ENCODE measurements at places on chromosomes 11 and 22. TPM values are rescaled to one million over a fixed set of nuclear protein-coding genes. Genes with fewer than 3 reads are reported as not detected.
A peak's percentile ranks its signal among the peaks of the same experiment; 100 is the strongest.

DNA sequence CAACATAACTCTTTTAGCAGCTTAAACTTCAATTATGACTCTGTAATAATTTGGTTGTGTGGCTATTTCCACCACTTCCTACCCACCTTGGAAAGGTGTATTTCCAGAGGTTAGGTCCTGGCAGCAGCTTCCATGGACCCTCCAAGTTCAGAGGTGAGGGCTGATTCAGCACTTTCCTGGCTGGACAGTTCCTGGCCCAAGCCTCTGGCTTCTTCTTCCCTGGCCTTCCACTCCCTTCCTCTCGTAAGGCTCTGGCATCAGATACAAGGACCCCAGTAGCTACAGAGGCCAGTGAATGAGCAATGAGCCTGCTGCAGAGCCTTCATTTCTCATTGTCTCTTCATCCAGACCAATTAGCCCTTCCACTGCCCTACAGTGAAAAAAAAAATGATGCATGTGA lies 98.1 kb upstream of the KIRREL3 start:
- DNase-seq = no peak

DNA sequence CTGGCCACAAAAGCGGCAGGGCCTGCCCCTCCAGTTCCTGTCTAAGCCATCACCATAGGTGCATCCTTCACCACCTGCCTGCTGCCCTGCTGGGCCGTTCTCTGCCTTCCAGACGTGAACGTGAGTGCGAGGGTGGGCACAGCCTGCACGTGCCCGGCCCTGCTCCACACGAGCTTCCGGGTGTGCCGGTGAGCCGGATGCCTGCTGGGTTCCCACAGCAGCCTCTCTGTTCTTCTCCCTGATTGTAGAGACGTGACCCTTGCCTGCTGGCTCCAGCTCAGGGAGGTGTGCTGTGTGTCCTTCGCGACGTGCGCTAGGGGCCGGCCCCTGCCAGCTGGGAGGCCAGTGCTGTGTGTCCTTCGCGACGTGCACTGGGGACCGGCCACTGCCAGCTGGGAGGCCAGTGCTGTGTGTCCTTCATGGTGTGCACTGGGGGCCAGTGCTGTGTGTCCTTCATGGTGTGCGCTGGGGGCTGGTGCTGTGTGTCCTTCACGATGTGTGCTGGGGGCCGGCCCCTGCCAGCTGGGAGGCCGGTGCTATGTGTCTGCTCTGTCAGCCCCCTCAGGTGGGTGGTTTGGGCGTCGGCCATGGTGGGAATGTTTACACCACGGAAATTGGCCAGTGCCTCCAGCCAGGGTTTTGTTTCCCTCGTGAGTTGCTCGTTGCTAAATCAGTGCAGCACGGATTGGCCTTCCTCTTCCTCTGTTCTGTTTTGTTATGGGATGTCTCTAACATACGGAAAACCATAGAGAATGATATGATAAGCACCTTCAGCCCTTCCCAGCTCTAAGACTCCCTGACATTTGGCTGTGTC lies 35.4 kb upstream of the BRSK2 start:
- DNase-seq = no peak

GRCh38 chr22:31062566-31063230 lies 18.4 kb upstream of the SMTN start:
- DNase-seq = no peak

GRCh38 chr11:125807909-125808308 lies 20.0 kb downstream of the PATE3 start:
- no peak for DNase-seq

GRCh38 chr11:79189055-79189454 lies 251.8 kb downstream of the TENM4 start:
- DNase-seq = no peak

DNA sequence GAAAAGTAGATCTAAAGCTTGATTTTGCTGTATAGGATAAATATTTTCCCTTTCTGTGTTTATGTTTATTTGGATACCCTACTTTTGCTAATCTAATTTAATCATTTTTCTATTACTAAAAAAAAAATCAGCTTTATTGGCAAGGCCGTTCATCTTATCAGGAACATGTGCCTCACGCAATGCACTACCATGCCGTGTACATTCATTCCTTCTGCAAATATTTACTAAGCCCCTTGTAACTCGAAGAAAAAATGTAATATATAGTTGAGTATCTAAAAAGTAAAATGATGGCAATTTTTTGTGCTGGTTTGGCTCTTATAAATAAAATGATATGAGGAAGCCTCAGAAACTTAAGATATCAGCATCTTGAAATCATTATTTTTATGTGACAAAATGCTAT lies 8.9 kb downstream of the UVRAG start:
- DNase-seq = no peak

DNA sequence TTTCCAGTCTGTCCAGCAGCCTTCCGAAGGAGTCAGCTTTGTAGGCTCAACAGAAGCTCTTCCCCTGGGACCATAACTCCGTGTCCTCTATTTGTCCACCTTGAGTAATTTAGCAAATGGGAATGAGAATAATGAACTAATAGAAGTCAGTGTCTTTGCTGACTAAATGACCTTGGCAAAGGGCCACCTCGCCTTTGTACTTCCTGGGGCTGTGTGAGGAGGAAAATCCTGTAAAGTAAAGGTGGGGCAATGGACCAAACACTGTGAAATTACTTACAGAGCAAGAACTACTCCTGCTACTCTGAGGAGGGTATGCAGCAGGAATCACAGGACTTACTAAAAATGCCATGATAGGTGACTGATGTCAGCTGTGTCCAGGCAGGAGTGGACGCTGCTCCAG lies 36.2 kb upstream of the CSNK2A3 start:
- DNase-seq = peak; percentile 41

- DNase-seq = peak; percentile 74
Observed at GRCh38 chr11:99015634-99016454, 4.9 kb upstream of the CNTN5 start.

- DNase-seq = no peak
Observed at GRCh38 chr11:78929207-78929905, 354.7 kb upstream of the NARS2 start.

DNA sequence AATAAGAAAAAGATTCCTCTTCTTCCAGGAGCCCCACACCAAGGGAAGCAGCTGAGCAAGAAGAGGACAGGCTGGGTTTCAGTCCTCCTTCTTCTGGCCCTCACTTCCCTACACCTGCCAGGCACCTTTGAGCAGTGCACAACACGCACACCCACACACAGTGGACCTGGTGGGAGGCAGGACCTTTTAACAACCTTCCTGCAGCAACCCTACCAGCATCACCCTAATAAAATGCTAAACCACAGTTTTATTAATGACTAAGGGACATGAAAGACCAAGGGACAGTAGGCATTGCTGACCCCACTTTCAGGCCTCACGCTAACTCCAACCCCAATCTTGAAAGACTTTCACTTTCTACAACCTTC lies 12.2 kb downstream of the ARAP1 start:
- no peak for DNase-seq

DNA sequence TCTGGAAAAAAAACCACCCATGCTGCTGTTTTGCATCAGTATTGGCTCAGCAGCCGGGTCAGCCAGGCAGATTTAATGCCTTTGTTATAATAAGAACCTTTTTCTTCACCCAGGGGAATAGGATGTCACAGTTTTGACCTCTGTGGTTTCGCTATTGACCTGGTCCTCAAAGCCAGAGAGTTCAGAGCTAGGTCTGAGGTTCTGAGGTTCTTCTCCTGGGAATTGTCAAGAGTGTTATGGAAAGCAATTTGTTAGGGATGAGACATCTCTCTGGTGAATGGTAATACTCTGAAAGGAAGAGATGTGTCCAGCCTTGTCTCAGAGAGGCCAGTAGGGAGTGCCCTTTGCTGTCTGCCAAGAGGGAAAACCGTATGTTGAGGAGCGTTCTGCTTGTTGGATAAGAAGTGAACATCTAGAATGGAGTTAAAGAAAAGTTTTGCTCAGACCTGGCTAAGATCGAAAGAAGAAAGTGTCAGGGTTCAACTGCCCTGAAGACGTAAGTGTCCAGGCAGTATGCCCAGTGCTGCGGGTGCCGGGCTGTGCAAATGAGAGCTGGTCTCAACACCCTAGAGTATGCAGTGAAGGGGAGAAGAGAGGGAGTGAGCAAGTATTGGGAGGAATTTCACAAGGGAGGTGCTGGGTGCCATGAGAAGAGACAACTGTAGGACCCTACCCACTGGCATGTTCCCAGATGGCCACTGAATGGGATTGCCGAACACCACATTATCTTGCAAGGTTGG lies 150.9 kb upstream of the TTC12 start:
- no peak for DNase-seq

- DNase-seq = no peak
Observed at GRCh38 chr22:17699696-17700340, 61.3 kb downstream of the BCL2L13 start.

DNA sequence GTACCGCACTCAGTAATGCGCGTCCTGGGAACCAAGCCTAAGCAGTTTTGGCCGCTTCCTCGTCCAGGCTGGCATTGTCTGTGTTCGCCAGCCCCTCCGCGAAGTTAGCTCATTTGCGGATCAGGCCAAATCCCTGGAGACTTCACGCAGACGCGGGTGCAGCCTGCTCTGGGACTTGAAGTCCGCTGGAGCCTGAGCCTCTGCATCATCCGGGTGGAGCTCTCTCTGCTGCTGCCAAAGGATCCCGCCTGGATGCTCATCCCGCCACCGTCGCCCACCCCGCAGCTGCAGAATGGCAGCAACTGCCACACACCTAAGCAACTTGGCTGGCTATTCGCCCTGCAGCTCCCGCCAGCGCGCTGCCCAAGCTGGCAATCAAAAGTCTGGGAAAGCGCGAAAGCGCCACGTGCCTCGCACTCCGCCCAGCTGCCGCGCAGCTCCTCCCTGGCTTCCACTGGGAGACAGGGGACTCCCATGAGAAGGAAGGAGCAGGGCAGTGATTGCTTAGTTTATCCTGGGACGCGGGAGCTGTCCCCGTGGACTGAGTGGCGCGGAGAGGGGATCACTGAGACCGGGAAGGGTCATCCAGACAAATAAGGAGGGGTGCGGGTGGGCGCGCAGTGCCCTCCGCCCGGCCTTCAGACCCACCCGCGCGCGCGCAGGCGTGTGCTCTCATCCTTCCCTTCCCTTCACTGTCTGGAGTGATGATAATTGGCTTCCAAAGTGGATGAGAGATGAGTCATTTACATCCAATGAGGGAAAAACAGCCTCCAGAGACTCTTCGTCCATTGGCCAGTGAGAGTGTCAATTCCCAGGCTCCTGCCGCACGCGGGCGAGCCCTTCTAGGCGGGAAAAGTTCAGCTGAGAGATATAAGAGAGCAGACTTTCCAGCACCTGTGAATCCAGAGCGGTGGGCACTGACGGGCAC lies 23.2 kb upstream of the GLYATL1B start:
- peak; percentile 11 for DNase-seq

- peak; percentile 25 for DNase-seq
Observed at GRCh38 chr11:119263352-119263940, 53.5 kb downstream of the MCAM start.

DNA sequence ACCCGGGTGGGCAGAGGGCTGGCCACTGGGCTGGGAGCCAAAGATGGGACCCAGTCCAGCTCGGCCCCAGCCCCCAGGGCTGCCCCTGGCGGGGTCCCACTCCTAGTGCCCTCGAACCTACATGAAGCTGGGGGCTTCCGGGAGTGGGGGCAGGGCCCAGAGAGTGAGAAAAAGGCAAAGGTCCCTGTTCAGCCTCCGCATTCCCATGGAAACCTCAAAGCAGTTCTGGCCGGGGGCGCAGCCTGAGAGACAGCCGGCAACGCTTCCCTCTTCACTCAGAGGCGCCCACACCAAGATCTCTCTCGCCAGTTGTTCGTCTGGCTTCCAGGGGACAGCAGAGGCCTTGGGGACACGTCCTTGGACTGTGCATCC lies 22.4 kb upstream of the ARHGAP8 start:
- peak; percentile 67 for DNase-seq

DNA sequence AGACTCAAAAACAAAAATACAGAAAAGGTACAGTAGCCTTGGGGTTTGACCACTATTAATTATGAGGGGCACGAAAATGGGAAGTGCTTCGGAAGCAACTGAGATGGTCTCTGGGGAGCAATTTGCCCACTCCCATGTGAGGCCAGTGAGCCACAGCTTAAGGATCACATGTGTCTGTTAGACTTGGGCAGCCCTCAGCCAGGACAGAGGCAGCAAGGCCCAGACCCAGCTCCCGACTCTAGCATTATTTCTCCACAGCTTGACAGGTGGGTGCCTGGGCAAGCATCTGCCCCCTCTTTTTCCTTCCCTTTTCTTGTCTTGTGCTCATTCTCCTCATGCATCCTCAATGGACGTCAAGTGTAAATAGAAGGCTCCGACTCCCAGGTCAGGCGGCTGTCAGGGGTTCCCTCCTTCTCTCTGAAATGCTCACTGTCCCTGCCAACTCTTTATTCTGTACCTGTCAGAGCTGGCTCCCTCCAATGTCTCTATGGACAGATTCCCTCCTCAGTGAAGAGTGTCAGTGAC lies 137.0 kb upstream of the RCN1 start:
- DNase-seq = no peak

DNA sequence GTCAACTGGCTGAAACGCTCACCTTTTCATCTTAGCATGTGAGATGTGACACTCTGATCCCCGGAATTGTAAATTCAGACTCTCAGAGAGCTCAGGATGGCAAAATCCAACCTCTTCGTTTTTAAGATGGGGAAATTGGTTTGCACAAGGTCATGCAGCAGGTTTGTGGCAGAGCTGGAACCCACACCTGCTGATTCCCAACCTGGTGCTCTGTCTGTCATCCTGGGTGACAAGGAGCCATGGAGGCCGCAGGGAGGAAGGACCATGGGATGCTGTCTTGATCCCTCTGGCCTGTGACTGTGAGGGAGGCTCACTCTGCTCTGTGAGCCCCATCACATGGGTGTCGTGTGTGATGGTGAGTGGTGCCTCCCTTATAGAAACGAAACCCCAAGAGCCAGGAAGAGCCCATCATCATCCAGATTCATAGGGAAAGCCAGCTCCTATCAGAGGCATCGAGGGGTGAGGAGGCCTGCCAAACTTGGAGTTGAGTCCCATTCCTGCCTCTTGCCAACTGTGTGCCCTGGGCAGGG lies 87.4 kb upstream of the SYT13 start:
- no peak for DNase-seq

DNA sequence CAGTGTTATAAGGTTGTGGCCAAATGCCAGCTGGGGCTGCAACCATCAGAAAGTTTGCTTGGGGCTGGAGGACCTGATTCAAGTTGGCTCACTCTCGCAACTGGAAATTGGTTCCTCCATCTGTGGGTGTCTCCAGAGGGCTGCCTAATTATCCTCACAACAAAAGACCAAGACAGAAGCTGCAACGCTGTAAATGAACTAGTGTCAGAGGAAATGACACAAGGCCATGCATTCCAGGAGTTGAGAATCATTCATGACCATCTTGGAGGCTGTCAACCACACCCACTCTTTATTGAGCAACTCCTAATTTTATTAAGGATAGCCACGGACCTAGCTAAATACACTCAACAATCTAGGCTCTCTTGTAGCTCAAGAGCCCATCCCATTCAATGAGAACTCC lies 1060.8 kb downstream of the OPCML start:
- no peak for DNase-seq

Gene GRM5
- total RNA-seq = not detected

Gene CLTCL1
- total RNA-seq = 4.1 TPM

Gene PRODH
- 0.58 TPM for total RNA-seq

Gene SYCE3
- total RNA-seq = not detected

Gene NUDT8
- 333 TPM for total RNA-seq

Gene TOMM22
- 24.6 TPM for total RNA-seq
